NB4 (cell line): ENCODE measurements at places on chromosomes 7 and 10.

DNA sequence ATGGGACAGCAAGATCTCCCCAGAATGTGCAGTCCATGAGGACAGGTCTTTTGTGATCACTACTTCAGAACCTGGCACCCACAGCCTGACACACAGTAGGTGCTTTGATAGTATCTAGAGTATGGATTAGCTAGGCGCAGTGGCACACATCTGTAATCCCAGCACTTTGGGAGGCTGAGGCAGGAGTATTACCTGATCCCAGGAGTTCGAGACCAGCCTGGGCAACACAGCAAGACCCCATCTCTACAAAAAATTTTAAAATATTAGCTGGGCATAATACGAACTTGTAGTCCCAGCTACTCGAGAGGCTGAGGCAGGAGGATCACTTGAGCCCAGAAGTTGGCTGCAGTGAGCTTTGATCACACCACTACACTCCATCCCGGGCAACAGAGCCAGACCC, 22.3 kb upstream of the ARPC1B start:
- DNase-seq, result no peak

DNA sequence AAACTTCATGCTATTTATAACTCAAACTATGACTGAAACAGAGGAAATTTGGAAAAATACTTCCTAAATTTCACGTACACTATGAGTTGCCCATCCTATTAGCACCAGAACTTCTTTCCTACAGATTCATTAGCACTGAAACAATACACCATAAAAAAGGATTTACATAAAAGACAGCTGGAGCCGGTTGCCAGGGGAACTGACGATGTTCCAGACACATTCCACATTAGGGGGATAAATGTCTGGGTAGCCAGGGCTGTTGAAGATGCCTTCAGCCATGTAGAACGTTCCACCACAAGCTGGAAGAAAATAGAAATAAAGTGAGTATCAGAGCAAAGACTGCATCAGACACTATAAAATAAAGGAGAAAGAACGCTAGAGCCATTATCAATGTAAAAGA, 129.8 kb upstream of the RSU1 start:
- DNase-seq, result no peak

DNA sequence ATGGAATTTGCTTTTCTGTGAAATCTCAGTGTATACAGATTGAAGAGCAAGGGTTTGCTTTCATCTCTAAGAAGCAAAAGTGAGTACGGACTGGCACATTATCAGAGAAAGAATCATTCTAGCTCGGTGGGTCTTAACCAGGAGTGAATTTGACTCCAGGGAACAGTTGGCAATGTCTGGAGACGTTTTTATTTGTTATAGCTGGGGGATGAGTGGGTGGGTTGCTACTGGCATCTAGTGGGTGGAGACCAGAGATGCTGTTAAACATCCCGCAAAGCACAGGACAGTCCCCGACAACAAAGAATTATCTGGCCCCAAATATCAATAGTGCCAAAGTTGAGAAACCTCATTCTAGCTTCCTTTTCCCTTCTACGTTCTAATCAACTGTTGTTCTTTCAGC, 43.8 kb upstream of the ATRNL1 start:
- DNase-seq, result no peak

GRCh38 chr10:101310529-101311184, 43.3 kb upstream of the BTRC start:
- DNase-seq, result no peak

- DNase-seq, result no peak
Observed at GRCh38 chr10:32751582-32751981, 206.4 kb downstream of the ITGB1 start.

GRCh38 chr10:130782467-130782866, 529.1 kb downstream of the TCERG1L start:
- DNase-seq, result peak; percentile 19

DNA sequence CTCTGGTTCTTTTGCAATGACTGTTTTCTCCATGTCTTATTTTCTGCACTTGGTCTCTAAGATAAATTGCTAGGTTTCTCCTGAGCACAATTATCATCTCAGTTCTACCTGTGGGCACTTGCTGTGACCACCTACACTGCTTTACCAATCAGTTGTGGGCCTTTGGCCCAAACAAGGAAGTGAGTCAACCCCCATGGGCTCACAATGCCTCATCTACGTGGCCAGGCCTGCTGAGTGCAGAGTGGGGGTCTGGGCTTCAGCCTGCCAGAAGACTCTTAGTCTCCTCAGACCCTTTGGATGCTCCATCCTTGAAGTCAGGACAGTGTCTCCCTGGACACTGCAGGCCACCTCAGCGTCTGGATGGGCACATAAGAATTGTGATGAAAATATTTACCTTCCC, 20.3 kb downstream of the SCART1 start:
- DNase-seq, result peak; percentile 44

GRCh38 chr10:31062856-31063255, 31.2 kb upstream of the ZNF438 start:
- no peak for DNase-seq
